ENCODE measurements at places on chromosomes 4 and X.
A peak's percentile ranks its signal among the peaks of the same experiment; 100 is the strongest.

DNA sequence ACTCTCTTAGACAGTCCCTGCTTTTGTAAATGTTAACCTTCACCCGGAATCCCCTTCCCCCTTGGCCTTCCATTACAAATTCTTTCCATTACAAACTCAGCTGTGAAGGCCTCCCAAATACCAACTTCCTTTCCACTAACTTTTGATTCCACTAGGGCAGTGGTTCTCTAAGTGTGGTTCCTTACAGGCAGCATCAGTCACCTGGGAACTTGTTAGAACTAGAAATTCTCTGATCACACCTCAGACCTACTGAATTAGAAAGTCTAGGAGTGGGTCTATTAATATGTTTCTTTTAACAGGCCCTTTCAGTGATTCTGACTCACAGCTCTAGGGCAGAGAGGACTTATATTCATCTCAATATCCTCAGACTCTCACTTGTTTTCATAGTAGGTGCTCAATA lies 19.0 kb upstream of the MRPL1 start:
- DNase-seq, result no peak

- no peak for DNase-seq
Measured at GRCh38 chrX:7139202-7140081, 8.1 kb upstream of the STS start.

DNA sequence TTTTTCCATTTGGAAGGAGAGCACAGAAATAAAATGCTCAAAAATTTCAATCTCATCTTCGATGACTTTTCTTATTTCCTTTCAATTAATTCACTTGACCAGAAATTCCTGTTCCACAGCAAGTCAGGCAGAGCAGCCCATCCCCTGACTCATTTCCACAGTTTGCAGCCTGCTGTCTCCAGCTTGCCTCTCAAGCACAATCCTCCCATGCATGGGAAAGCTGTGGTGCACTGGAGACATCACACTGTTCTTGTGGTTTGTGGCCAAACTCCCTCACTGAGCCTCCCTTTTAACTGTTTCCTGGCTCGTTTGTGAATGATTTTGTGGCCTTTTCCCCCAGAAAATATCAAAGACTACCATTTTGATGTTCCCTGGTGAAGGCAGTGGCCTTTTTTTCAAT lies 114.0 kb upstream of the ENPEP start:
- no peak for DNase-seq

DNA sequence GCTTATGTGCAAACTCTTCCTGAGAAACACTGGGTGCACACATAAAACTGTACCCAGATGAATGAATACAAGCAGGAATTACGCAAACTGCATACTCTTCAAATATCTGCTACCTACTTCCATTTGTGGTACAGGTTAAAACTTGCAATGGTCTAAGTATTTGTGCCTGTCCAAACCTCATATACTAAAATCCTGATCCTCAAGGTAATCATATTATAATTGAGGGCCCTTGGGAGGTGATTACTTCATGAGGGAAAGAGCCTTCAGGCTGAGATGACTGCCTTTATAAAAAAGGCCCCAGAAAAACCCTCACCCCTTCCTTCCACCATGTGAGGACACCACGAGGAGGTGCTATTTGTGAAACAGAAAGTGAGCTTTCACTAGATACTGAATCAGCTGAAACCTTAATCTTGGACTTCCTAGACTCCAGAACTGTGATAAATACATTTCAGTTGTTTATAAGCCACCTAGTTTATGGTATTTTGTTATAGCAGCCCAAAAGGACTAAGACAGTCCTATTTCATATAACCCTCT lies 1977.2 kb downstream of the PCDH7 start:
- DNase-seq, result no peak

- DNase-seq, result no peak
Measured at GRCh38 chr4:1061056-1061700, 49.8 kb downstream of the FGFRL1 start.

GRCh38 chrX:7244405-7244804 lies 96.5 kb upstream of the PUDP start:
- no peak for DNase-seq

- DNase-seq, result no peak
Measured at GRCh38 chr4:168846414-168846813, 163.6 kb downstream of the CBR4 start.

DNA sequence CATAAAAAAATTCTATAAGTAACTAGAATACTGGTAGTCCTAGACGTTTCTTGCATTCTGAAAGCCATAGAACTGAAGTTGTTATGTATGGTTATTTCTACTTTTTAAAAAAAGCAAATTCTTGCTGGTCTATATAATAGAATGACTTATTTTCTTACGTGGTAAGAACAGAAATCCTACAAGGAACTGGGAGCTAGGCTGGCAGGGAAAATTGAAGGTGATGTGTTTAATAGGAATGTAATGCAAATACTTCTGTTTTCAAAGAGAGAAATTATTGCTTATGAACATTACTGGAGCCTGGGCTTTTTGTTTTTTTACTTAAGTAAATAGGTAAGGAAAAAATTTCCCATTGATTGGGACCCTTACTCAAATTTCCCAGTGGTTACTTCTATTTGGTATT lies 8.9 kb downstream of the CCNA2 start:
- DNase-seq, result no peak

- DNase-seq, result peak; percentile 67
Measured at GRCh38 chr4:74934016-74934831, 1.3 kb downstream of the PARM1 start.

DNA sequence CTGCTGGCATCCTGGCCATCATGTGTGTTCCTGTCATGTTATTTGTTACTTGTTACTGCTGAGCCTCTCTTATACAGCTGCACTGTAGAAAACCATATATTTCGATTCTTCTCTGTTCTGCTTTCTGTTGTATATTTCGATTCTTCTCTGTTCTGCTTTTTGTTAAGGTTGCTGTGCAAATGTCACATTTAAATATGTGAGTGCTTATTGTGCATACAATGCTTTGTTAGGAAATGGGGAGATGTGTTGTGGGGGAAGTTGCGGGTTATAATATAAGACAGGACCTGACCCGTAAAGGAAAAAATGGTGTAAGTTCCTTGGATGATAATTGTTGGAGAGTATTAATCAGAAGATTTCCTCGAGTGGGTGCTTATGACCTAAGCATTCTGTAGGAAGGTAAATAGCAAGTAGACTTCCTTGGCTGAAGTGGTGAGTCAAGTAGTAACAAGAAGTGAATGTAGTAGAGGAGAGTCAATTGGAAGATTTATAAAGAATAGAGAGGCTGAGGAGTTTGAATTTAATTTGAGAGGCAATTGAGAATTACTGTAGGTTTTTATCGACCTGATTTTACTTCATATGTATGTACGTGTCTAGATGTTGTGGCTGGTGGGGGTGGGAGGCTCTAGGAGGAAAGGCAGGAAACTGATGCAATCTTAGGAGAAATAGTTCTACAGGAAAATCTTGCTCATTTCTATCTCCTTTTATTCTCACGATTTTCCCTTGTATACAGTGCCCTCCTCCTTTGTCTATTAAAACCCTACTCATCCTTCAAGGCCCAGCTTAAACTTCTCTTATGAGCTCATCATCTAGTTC lies 8.5 kb downstream of the OGT start:
- DNase-seq, result no peak

- no peak for DNase-seq
Measured at GRCh38 chr4:81507530-81507929, 35.8 kb upstream of the RASGEF1B start.

GRCh38 chr4:76892601-76893000 lies 5.3 kb downstream of the SOWAHB start:
- DNase-seq, result no peak

DNA sequence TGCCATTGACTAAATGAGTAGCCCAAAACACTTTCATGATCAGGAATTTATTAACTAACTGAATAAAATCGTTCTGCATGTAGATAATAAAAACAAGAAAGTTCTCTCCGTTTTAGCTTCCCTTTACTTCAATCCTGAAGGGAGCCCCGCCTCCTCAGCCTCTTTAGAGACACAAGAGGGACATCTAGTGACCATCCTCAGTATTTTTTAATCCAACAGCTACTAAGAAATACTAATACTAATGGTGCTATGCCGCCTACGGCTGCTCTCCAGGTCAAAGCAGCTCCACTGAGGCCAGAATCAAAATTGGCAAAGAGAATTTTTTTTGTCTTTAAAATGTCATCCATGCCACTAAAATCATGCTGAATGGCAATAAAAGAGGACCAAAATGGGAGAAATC lies 3.2 kb upstream of the PCDH19 start:
- peak; percentile 25 for DNase-seq

DNA sequence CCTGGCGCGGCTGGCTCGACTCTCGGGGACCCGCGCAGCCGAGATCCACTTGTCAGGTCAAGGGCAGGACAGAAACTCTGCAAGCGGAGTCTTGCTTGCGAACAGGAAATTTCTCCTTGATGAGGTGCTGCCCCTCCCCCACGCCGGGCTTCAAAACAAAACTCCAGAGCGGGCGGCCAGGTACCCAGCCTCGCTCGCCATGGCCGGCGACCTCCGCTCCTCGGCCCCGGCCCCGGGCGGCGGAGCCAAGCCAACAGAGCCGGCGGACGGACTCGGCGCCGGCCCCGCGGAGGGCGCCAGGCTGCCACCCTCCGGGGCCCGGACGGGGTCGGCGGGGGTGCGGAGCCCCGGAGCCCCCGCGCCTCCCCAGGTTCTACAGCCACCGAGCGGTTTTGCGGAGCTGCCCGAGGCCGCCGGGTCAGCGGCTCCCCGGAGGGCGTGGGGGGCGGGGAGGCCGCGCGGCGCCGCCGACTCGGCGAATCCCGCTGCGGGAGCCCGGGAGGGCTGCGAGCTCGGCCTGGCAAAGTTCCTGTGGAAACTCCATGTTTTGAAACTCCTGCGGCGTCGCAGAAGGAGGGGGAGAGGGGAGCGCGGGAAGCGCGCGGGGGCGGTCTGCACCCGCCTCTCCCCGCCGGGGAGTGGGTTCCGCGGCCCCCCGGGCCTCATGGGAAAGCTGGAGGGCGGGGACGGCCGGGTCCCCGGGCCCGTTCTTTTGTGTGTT lies 11.7 kb upstream of the BCOR start:
- peak; percentile 56 for DNase-seq

- no peak for DNase-seq
Measured at GRCh38 chr4:152451496-152451895, 84.4 kb downstream of the FBXW7 start.

DNA sequence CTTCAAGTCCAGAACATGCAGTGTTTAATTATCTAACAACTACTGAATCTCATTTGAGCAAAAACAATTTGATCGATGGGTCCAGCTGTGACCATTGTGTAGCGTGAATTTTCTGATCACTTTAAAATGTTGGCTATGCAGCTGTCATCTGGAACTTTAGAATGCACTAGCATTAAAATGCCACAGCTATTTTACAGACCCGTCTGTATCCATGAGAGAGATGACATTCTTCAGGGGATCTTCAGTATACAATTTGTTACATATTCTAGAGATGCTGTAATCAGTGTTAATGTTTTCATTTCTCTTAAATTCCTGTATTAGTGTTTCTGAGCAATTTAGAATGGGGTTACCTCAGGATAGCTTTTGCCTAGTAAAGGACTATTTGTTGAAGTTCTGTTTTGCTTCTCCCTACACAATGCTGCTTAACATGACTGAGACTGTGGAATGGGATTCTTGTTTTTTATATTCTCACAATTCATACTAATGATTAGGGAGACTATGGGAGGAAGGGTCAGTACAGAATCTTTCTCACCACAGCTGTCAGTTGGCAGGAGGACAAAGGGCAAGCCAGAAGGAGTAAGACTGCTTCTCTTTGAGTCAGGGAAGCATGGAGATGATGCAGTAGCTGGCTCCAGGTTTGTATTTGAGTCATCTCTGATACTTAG lies 13.2 kb upstream of the CTSO start:
- no peak for DNase-seq
